ENCODE measurements at places on chromosomes 16 and 17. TPM values are rescaled to one million over a fixed set of nuclear protein-coding genes. Genes with fewer than 3 reads are reported as not detected.

GRCh38 chr17:72535346-72535745 lies 414.5 kb downstream of the SOX9 start:
- no peak for DNase-seq

- DNase-seq, result no peak
These were observed 2.7 kb upstream of the PABPN1L start for GRCh38 chr16:88868974-88869672.

DNA sequence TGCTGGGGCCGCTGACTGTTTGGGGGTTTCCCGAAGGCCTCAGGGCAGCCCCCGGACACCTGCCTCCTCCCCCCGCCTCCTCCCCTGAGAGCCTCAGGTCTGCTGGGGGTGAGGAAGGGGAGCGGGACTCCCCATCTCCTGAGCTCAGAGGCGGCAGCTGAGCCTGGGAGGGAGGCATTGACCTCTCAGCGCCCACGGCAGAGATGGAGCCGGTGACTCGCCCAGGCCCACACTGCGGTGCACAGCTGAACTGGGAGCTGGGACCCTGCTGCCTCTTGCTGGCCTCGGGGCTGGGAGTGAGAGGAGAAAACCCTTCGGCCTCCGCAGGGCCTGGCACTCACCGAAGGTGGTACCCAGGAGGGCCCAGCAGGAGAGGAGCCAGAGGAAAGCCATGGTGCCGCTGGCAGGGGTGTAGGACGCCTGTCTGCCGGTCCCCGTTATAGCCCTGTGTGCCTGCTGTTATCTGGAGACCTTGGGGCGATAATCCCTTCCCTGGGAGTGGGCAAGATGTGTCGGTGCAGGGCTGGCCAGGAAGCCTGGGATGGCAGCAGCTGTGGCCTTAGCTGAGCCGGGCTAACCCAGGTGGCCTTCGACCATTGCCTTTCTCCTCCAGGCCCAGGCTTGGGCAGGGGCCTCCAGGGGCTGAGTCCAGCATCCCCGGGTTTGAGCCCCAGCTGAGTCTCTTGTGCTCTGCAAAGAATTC lies at the start of gene CTRB2:
CTRB2 (minus strand) TSS at position 413 of the 703 bp plus-strand sequence; CDS start at position 393, 20 bp downstream.
- no peak for DNase-seq

- DNase-seq, result no peak
These were observed 188.7 kb upstream of the MPHOSPH6 start for GRCh38 chr16:82358606-82359221.

DNA sequence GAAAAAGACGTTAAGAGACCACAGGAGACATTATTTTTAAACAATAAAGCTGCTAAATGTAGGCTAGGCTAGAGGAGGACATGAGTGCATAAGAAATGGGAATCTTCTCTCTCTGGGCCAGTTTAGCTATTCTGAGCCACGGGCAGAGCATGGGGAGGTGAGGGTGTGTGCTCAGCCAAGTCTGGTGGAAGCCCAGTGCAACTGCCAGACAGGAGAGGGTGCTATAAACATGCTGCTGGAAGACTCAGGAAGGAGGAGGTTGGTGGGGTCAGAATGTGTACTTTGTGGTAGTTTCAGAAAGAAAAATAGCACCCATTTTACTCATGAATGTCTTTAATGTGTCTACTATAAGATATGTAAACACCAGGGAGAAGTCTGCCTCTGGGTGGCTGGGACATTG lies 5.9 kb upstream of the SDK2 start:
- no peak for DNase-seq

DNA sequence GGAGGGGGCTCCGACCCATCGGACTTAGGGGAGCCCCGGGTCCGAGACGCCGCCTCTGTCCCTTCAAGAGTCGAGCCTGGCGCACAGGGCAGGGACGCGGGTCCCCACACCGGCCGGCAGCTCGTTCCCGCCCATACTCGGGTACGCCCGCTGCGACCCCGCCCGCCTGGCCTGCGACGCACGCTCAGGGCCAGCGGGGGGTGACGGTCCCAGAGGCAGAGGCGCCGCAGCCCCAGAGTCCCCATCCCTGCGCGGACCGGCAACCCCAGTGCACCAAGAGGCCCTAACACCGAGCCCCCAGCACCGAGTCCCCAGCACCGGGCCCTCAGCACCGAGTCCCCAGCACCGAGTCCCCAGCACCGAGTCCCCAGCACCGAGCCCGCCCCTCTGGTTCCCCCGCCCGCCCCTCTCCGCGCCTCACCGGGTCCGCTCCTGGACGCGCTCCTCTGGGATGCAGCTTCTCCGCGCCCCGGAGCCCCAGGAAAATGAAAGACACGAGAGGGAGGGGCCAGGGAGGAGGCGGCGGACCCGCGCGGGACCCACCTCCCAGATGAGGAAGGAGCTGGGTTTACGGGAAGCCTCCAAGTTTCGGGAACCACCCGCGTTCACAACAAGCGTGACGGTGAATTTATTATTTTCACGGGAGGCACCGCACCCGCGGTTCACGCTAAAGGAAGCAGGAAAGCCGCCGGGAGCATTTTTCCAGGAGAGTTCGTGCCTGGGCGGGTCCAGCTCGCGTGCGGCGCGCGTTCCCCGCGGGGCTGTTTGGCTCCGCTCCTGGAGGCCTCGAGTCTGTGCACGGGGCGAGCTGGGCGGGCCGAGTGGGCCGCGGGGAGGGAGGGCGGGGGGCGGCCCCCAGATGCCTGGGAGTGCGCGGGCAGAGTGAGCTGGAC lies at the start of gene SECTM1:
SECTM1 (minus strand) TSS at position 488 of the 893 bp plus-strand sequence. CDS start 6,526 bp downstream, outside the sequence.
- DNase-seq, result no peak

GRCh38 chr17:81025741-81026129 lies 9.2 kb upstream of the BAIAP2 start:
- no peak for DNase-seq

DNA sequence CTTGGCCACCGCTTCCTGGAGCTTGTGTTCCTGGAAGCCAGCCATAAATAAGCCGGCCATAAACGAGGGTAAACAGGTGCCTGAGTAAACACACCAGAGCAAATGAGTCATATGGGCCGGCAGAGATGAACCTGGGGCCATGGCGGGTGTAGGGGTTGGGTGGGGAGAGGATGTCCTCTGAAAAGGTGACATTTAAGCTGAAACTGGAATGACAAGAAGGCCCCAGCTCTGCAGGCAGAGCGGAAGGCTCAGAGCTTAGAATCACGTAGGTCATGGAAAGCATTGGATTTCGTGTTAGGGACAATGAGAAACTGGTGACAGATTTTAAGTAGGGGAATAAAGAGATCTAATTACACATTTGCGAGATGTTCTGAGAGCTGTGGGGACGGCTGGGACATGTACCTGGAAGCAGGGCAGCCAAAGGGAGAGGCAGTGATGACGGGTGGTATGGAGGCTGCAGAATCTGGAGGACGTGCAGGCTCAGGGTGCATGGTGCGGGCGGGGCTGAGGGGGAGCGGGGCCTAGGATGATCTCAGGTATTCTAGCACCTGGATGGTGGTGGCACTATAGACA lies 8.1 kb upstream of the DNASE1 start:
- DNase-seq, result no peak

GRCh38 chr17:20278805-20279204 lies 188.5 kb downstream of the LGALS9B start:
- DNase-seq, result no peak

DNA sequence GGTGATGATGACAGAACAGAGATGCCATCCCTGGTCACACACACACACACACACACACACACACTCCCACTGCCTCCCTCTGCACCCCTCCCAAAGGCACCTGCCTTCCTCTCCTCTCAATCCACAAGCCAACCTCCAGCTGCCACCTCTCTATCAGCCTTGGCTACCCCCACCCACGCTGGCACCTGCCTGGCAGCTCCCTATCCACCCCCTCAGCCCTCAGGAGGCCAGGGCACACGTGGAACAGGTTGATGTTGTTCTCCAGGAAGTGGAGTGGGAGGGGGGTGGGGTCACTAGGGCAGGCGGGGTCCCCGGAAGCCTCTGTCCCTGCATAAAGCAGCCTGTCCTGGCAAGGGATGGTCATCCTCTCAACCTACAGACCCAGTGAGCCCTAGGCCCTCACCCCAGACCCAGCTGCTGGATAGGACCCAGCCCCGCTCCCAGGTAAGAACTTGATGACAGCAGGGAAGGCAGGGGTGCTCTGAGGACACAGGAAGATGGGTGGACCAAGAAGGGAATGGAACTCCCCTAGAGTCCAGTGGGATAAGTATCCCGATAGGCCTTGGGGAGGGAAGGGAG lies at the start of gene GSDMA:
GSDMA (plus strand) TSS at position 363 of the 579 bp plus-strand sequence. CDS start 2,684 bp downstream, outside the sequence.
- DNase-seq, result no peak

DNA sequence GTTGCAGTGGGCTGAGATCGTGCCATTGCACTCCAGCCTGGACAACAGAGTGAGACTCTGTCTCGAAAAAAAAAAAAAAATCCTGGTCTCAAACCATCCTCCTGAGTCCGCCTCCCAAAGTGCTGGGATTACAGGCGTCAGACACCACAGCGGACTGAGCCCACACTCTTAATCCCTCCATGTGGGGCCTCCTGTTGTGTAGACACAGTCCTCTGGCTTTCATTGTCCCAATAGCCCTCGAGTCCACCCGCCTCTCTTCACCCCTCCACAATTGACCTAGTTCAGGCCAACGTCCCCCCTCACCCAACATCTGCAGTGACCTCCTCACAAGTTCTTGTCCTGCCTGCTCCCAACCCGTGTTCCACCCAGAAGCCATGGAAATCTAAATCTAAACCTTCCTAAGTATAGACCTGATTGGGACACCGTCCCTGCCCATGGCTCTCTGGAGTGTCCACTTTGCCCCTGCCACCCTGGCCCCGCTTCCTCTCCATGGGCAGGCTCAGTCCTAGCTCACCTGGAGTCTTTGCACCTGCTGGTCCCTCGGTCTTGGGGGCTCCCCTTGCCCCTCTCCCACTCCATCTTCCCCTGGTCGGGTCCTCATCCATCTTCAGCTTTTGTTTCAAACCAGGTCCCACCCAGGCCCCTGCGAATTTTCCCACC lies 46.7 kb downstream of the HAPSTR1 start:
- no peak for DNase-seq

- no peak for DNase-seq
These were observed 85.9 kb downstream of the LITAF start for GRCh38 chr16:11500700-11501346.

GRCh38 chr17:67374329-67375053 lies 2.6 kb upstream of the PITPNC1 start:
- DNase-seq, result peak; percentile 80

DNA sequence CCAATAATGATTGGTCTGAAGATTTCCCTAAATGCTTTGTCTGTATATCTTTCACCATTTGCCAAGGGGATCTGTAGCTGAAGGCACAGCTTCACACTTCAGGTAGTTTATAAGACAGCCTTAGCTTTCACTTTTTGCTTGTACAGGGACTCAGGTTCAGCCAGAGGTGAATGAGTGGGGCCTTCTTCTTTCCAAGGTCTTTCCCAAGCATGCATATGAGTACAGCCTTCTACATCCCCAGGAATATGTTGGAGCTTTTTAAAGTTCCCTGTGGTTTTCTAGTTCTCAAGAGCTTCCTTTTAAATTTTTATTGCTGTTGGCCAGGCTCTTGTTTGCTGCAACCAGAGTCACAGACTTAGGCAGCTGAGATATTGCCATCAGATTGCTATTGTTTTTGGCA lies 17.9 kb upstream of the SPDYE4 start:
- no peak for DNase-seq

- no peak for DNase-seq
These were observed 8.9 kb downstream of the HAGH start for GRCh38 chr16:1817716-1818115.

DNA sequence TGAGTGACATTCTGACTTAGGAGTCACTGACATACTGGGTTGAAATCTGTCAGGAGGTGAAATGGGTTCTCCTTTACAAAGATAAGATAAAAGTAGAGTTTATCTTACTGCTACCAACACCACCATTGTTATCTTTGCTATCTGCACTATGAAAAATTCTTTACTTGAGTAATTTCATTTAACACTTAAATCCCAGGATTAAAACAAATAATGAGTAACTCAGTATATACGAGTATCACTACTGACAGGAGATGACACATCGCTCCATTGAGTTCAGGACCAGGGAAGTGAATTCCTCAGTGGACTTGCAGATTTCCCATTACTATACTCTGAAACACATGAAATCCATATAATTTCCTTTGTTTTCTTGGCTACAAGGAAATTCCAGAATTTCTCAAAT lies 242.1 kb upstream of the NLRP1 start:
- DNase-seq, result peak; percentile 67

DNA sequence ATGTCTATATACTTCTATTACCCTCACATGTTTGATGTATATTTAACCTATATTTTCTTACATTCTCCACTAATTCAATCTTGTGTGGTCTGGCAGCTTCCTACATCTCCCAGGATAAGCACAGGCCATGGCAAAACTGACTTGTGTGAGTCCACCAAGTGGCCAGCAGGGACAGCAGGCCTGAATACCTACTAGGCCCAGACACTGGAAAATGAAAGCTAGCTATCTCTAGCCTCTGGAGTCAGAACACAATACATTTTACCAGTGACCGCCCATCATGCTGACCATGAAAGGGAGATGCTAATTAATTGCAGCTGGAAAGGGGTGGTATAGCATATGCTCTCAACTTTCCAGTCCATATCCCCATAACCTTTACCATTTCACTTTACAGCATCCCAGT lies 132.3 kb downstream of the PCTP start:
- no peak for DNase-seq

- peak; percentile 43 for DNase-seq
These were observed 29.2 kb upstream of the PHB1 start for GRCh38 chr17:49443862-49444261.

DNA sequence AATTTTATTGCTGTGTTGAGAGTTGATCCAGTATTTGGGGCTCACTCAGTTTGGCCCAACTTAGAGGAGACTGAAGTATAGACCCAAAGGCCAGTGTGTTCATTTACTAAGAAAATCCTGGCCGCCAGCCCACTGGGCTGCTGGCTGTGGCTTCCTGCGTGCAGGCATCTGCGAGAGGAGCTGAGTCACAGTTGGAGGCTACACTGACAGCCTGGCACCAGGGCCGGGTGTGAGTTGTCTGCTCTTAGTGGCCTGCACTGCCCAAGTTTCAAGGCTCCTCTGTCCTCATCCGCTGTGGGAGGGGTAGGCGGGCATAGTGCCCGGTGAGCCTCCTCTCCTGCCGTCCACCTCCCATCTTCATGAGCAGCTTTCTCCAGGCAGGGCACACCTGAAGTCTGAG lies 54.2 kb downstream of the PLD6 start:
- peak; percentile 97 for DNase-seq

- DNase-seq, result no peak
These were observed 38.9 kb upstream of the SNN start for GRCh38 chr16:11629071-11630030.

- no peak for DNase-seq
These were observed 1.3 kb downstream of the SPN start for GRCh38 chr16:29664091-29664921.

GRCh38 chr16:80931801-80932707 lies 74.6 kb downstream of the CMC2 start:
- DNase-seq, result peak; percentile 44

- no peak for DNase-seq
These were observed 40.1 kb downstream of the NDEL1 start for GRCh38 chr17:8475781-8476180.

HOXB7 gene
- 17.8 TPM for total RNA-seq

HNF1B gene
- total RNA-seq, result not detected

MTMR4 gene
- total RNA-seq, result 32.3 TPM

ABCC3 gene
- total RNA-seq, result 6.4 TPM

HSD17B1 gene
- total RNA-seq, result 0.59 TPM

QRICH2 gene
- total RNA-seq, result 1.6 TPM

METTL22 gene
- total RNA-seq, result 17.0 TPM

Data from HT1080 (cell line).